ENCODE measurements at places on chromosomes 6 and 20.

DNA sequence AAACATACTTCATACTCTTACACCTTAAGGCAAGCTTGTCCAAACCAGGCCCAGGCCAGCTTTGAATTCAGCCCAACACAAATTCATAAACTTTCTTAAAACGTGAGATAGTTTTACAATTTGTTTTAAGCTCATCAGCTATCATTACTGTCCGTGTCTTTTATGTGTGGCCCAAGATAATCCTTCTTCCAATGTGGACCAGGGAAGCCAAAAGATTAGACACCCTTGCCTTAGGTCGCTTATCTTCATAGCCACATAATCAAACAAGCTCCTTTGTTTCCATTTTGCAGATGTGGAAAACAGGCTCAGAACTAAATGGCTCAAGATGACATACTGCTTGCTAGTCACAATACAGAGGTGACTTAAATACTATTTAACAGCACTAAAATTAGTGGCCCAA, 6.0 kb downstream of the SALL4 start:
- DNase-seq = no peak

DNA sequence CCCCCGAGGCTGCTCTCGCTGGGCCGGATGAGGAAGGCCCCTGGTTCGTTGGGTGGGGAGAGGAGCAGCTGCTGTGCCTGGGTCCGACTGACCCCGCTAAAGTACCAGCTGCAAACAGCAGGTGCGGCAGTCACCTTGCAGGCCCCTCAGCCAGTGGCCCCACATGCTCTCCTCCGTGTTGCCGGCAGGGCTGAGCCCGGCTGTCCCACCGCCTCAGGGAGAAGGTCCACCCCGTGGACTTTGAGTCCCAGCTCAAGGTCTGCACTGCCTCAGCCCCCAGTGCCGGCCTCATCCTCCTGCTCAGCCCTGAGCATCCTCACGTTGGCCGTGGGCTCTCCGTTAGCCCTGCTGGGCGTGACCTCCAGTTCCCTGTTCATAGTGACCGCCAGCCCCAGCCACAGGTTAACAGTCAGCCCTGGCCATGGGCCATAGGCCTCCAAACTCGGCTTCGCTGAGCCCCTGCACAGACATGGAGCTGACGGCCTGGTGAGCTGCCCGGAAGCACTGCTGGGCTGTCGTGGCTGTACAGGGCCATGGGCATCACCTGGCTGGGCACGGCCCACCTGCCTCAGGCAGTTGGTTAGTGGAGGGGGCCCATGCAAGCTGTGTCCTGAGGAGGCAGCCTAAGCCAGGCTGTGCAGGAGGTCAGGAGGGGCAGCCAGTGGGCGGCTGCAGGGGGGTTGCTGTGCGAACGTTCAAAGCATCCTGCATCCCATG, 3.1 kb downstream of the SRMS start:
- no peak for DNase-seq

- peak; percentile 26 for DNase-seq
Measured at GRCh38 chr6:41443616-41444525, 102.3 kb upstream of the FOXP4 start.

DNA sequence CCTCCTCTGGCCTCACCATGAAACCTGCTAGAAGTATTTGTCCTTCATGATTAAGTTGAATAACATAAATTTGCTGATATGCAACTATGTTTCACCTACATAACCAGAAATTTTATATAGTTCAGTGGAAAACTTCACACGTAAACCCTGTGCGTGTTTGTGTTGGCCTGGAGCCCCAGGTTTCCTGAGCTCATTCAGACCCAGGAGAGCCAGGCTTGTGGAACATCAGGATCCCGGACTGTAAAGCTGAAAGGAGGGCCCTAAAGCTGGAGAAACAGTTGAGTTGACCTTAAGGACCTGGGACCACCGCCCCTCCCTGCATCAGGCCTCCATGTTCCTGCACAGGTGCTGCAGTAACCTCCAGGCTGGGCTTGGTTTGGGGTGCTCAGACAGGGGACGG, 3.1 kb upstream of the SPATS1 start:
- no peak for DNase-seq

GRCh38 chr6:111586554-111586953, 19.1 kb downstream of the TRAF3IP2 start:
- DNase-seq = no peak

GRCh38 chr20:63119121-63119962, 96.6 kb downstream of the YTHDF1 start:
- no peak for DNase-seq

DNA sequence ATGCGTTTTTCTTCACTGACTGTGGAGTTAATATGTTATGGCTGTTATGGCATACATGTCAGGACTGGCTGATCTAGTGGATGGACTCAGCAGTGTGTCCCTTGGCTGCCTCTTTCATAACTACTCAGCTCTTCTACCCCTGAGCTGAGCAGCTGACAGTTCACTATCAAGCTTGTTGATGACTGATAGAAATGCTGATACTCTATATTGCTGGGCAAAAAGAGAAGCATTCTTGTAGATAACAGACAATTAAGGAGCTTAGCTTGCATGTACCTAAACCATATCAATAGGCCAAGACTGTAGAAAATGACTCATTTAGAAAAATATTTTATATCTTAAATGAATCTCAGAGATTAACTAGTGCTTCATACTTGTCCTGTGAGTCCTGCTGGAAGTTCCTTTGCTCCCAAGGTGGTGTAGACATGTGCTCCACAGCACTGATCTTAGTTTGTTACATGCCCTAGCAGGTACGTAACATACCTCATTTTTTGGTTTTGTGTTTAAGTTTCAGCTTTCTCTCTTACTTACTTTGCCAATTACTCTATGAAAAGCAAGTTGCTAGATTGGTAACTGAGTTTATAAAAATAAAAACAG, 236.9 kb downstream of the GMDS start:
- no peak for DNase-seq
